ENCODE measurements at places on chromosomes 16 and 17.

- DNase-seq: no peak
These were observed 10.2 kb downstream of the CYTH1 start for GRCh38 chr17:78771758-78772382.

DNA sequence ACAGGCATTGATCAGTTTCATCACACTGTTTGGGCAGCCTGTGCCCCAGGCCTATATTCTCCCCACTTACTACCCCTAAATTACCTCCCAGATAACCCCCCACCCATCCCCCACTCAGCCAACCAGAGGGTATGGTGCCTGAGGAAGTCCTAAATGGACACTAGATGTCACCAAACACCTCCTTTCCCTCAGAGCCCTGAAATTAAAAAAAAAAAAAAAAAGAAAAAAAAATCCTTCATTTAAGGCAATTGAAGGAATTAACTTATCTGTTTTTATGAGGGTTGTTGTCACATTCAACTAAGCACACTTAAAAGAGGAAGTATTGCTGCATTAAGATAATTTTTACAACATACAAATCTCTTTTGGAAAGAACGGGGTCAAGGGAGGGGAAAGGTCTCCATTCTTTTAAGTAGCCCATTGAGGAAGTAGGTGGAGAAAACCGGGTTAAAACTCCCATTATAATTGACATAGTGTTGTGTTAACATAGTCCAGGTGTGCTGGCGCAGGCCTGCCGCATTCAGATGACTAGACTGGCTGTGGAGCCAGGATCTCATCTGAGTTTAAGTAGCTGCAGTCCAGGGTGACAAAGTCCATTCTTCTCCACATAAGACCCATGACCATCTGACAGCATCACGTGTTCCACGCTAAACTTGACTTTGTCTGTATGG, 46.3 kb downstream of the SNX11 start:
- DNase-seq: peak; percentile 64

GRCh38 chr16:87739801-87740200, 26.0 kb downstream of the KLHDC4 start:
- no peak for DNase-seq

DNA sequence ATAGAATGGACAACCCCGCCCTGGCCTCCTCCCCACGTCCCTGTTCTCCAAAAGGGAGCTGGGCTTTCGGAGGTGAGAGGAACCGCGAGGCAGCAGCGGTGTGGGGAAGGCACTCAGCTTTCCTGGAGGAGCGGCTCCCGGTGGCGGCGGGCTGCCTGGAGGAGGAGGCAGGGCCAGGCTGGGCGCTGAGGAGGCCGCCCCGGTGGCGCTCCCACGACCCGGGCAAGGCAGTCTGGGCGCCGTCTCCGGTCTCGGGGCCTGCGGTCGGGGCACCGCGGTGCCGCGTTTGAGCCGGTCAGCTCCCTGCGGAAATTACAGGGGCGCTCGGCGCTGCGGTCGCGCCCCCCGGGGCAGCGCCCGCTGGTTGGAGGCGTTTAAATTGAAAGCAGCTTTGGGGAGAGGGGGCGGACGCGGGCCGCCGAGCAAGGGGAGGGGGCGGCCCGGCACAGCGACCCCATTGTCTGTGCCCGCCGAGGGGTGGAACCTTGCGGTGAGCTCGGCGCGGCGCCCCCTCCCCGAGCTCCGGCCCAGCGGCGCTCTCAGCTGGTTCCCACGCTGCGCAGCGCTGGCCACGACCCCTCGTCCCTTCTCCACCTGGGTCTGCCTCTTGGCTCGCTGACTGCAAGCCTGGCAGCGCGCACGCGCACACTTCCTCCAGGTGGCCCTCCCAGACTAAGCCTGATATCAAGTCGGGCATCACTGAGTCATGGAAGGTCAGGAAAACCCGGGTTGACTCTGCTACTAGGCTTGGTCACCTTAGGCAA, 58.7 kb upstream of the DLX4 start:
- no peak for DNase-seq

- peak; percentile 30 for DNase-seq
These were observed 47.1 kb downstream of the SPACA3 start for GRCh38 chr17:33038740-33039139.

- no peak for DNase-seq
These were observed 33.9 kb upstream of the CLEC18B start for GRCh38 chr16:74455213-74455612.

- no peak for DNase-seq
These were observed 54.9 kb upstream of the GPRC5B start for GRCh38 chr16:19939553-19939952.

DNA sequence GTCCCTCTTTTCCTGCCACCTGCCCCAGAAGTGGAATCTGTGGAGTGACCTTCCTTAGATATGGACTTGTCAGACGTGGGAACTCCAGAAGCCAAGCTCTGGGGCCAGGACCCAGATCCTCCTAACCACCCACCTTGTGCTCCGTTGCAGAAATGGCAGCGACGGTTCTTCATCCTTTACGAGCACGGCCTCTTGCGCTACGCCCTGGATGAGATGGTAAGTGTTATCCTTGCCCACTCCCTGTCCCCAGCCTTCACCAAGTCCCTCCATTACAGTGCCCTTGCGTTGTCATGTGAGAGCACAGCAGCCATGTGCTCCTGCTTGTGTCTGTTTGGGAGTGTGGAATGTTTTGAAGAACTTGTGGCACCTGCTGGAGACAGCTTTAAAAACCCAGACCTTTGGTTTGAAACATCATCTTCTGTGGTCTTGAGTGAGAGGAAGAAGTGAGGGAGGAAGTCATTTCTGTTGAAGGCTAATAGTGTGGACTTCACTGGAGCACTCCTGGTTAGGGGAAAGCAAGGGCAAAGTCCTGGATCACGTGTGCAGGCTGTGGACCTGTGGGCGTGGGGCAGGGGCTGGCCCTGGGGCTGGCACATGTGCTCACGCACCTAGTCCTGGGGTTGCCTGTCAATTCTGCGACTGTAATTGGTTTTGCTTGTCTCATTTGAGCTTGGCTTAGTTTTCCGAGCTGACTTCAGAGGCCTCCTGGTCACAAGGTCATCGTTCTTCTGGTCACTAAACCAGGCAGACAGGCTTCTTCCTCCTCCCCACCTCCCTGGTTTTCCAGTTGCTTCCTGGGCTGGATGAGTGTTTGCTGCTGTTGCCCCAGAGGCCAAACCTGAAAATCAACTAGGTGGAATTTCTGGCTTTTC, 35.8 kb downstream of the MPRIP start:
- no peak for DNase-seq

DNA sequence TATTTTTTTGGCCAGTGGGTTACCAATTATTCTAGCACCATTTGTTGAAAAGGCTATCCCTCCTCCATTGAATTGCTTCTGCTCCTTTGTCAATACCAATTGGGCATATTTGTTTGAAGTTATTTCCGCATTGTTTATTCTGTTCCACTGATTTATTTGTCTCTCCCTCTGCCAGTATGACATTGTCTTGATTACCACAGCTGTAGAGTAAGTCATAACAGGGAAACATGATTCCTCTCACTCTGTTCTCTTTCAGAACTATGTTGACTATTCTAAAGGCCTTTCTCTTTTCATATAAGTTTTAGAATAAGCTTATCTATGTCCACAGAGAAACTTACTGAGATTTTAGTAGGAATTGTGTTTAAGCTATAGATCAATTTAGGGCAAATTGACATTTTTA, 94.3 kb downstream of the MAP2K6 start:
- no peak for DNase-seq

DNA sequence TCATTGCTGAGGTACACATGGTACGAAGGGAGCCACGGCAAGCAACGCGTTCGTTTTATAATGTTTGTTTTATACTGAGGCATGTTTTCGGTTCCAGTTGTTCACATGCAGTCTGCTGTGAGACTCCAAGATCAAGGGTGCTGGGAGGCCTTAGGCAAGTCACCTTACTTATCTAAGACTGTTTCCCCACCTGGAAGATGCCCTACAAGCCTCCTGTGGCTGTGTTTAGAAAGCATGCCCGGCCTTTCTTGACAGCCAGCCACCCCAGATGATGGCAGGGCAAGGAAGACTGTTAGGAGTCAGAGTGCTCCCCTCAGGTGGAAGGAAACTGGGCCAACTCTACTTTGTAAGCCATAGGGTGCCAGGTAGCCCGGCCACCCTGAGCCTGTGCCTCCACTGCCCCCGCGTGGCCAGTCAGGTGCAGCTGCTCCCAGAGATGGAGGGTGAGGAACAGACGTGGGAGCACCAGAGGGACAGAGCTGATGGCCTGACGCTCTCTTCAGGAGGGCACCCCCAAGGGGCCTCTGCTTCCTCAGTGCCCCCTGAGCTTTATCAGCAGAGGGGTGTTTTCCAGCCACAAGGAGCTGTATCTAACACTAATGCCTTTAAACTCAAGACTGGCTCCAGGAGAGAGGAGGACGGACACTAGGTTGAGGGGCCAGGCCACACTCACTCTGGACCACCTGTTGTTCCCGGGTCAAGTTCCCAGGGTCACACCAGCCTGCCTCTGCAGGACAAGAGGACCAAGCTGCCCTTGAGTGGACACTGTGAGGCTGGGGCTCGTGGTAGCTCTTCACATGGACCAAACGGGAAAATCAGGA, 5.4 kb downstream of the NAT9 start:
- peak; percentile 57 for DNase-seq

DNA sequence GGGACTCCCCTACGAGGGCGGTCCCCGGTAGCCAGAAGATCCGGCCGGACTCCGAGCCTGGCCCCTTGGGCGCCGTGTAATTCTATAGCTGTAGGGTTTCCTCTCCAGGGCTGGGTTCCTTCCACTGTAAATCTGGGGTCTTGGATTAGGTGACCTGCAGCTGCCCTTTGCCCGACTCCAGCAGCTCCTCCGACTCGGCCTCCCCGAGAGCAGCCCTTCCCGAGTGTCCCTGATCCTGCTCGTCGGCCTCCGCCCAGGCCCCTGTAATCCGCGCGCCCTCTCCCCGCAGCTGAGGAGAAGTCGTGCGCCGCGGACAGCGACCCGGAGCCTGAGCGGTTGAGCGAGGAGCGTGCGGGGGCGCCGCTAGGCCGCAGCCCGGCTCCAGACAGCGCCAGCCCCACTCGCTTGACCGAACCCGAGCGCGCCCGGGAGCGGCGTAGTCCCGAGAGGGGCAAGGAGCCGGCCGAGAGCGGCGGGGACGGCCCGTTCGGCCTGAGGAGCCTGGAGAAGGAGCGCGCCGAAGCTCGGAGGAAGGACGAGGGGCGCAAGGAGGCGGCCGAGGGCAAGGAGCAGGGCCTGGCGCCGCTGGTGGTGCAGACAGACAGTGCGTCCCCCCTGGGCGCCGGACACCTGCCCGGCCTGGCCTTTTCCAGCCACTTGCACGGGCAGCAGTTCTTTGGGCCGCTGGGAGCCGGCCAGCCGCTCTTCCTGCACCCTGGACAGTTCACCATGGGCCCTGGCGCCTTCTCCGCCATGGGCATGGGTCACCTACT, 5.5 kb downstream of the TBX2 start:
- no peak for DNase-seq

GRCh38 chr17:40038882-40039513, 15.2 kb downstream of the MED24 start:
- DNase-seq: peak; percentile 35

- no peak for DNase-seq
These were observed 386.1 kb upstream of the C16orf82 start for GRCh38 chr16:26680671-26681070.

DNA sequence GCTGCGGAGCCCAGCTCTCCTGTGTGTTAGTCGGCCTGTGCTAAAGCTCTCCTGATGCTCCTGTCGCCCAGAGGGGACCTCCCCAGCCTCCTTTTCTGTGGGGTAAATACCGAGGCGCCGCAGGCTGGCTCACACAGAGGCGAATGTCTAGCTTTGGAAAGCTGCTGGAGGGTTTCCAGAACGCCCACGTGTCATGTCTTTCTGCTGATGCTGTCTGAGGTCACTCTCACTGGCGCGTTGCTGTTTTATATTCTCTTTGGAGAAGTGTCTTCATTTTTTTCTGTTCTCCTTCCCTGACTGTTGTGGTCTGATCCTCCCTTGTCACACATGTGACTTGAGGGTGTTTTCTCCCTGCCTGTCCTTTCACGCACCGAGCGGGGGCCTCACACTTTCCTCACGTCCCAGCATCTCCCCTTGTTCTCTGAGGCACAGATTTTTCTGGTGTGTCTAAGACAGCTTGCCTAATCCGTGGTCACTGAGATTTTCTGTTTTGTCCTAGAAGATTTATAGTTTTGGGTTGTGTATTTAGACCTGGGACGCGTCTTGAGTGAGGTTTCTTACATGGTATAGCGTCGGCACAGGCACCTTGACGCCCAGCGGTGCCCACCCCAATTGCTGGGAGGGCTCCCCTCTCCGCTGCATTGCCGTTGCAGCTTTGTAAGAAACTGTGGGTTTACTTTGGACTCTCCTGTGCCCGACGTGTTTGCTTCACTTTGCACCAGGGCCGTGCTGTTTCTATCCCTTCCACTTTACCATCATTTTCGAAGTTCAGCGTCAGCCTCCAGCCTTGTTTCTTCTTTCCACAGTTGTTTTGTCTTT, 92.1 kb upstream of the ZNF750 start:
- DNase-seq: no peak

GRCh38 chr16:72947379-72948237, 100.3 kb downstream of the ZFHX3 start:
- DNase-seq: no peak

GRCh38 chr17:57639381-57639780, 105.7 kb downstream of the CCDC182 start:
- DNase-seq: no peak

- DNase-seq: no peak
These were observed 592 bp upstream of the ZNF385C start for GRCh38 chr17:42098730-42099399.

- no peak for DNase-seq
These were observed 31.3 kb upstream of the ANKRD40CL start for GRCh38 chr17:50798424-50799288.

GRCh38 chr16:57672416-57672815, 4.3 kb downstream of the ADGRG3 start:
- DNase-seq: no peak

DNA sequence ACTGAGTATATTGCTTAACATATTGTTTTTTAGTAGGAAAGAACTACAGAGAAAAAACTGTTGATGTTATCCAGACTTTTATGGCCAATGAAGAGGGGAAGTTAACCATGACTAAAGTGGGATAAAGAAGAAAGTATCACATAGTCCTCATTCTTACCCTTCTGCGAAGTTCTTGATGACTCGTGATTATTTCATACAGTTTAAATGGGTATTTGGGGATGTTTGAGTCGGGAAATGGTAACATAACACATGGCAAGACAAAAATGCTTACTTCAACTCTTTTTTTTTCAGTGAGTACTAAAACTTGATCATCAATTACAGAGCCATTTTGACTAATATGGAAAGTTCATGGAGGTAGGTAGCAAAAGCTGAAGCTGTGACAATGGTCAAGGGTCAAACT, 4.9 kb downstream of the POLG2 start:
- no peak for DNase-seq
